ENCODE measurements at places on chromosomes 12 and 14.
A peak's percentile ranks its signal among the peaks of the same experiment; 100 is the strongest.

DNA sequence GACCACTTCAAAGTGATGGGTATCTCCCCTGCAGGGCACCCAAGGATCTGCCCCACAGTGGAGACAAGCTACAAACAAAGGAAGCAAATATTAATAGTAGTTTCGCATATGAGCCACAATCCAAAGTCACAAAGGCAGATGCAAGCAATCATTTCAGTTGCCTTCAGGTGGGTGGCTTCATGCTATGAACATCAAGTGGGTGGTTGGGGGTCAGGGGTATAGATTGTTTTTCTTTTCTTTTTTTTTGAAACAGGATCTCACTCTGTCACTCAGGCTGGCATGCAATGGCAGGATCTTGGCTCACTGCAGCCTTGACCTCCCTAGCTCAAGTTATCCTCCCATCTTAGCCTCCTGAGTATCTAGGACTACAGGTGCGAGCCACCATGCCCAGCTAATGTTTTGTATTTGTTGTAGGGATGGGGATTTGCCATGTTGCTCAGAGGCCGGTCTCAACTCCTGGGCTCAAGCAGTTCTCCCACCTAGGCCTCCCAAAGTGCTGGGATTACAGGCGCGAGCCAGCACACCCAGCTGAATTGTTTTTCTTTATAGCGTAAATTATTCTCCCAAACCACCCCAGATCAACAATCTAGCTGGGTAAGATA, 13.4 kb upstream of the NT5DC3 start:
- DNase-seq, result no peak

GRCh38 chr12:4112734-4113325, 160.7 kb upstream of the CCND2 start:
- DNase-seq, result no peak

DNA sequence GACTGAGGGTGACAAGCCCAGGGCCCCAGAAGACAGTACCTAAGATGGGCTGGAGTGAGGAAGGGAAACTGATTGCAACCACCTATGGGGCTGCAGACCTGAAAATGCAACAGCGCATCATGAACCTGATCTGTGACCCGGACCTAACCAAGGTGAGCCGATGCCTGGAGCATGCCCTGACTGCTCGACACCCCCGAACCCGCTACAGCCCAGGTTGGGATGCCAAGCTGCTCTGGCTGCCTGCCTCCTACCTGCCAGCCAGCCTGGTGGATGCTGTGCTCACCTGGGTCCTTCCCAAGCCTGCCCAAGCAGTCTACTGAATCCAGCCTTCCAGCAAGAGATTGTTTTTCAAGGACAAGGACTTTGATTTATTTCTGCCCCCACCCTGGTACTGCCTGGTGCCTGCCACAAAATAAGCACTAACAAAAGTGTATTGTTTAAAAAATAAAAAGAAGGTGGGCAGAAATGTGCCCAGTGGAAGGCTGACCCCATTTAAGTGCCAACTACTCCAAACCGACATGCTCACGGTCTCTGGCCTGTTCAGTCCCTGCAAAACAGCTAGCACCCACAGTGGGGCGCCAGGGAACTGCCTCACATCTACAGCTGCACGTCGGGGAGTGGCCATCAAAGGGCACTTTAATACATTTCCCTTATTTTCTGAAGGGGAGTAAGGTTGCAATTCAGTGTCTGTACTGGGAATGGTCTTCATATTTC, 4.2 kb downstream of the RDH5 start:
- peak; percentile 91 for DNase-seq

DNA sequence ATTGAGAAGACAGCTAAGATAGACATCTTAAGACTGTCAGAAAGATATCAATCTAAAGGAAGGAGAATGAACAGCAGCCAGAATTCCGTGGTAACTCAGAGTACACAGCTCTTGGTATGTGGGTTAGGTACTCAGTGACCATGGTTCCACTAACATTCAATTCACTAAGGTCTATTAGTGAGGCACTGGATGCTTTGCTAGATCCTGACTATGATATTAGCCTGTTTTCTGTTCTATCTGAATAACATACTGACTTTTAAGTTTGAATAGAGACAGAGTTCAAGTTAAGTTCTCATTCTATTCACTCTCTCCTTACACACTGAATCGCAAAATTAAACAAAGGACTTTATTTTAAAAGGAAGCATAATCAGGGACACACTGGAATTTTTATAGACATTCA, 106.4 kb downstream of the PRKD1 start:
- no peak for DNase-seq

GRCh38 chr12:100718187-100718586, 76.4 kb upstream of the ANO4 start:
- no peak for DNase-seq

- no peak for DNase-seq
Measured at GRCh38 chr14:80059041-80059440, 152.3 kb downstream of the DIO2 start.

GRCh38 chr14:95264271-95264973, 55.3 kb downstream of the CLMN start:
- DNase-seq, result no peak

- no peak for DNase-seq
Measured at GRCh38 chr14:85596562-85596961, 66.6 kb downstream of the FLRT2 start.

DNA sequence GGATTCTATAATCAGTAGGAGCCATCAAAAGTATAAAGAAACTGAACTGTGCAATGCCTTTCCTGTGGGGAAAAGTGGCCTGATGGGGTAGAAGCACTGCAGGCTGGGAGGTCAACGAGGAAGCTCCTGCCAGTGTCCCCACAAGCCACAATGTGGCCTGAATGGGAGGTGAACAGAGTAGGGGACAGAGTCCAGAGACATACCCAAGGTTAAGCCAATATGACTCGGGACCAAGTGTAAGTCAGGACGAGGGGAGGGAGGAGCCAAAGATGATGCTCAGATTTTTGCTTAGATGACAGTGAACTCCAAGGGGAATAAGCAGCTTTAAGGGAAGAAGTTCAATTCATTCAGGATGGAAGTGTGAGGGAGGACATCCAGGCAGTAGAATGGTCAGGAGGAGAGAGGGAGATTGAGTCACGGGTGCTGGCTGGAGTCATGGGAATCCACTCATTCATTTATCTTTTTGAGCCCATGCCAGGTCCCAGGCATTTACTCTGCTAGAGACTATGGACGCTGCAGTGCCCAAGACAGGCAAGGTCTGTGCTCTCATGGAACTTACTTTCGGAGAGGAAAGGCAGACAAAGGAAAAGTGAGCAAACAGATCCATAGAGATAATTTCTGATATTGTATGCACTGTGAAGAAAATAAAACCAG, 29.1 kb downstream of the DPF3 start:
- DNase-seq, result no peak

DNA sequence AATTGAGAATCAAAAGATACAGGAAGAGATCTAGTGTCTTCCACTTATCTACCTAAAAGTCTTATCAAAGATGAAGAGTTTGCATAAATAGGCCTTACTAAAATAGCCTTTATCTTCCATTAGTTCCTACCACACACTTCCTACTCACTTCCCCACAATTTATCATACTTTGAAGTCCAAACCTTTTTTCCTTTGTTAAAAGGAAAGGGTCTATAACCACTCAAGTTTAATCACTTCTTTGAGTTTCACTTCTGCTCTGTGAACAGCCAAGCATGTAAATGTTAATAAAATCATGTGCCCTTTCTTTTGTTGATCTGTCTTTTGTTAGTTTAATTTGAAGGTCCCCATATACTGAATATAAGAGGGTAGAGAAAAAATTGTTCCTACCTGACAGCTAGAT, 114.5 kb downstream of the PHLDA1 start:
- DNase-seq, result no peak

- no peak for DNase-seq
Measured at GRCh38 chr12:92745856-92746550, 43.2 kb downstream of the PLEKHG7 start.

DNA sequence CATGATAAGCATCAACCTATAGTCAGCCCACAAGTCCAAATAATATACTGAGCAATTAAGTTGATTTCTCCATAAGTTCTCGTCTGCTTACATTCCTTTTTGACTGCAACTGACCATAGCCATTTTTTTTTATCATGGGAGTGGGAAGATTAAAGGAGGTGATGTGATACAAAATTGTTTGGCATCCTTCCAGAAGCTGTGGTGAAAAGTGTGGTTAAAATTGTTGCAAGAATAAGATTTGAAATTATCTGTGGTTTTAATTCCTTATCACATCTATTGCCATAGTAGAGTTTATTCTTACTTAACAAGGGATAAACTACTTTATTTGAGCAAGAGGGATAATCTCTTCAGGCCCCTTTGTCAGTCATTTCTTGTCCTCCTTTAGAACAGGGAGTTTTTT, 50.7 kb downstream of the LIN52 start:
- no peak for DNase-seq

GRCh38 chr14:48814562-48814961, 771.6 kb downstream of the RPS29 start:
- DNase-seq, result no peak

- peak; percentile 57 for DNase-seq
Measured at GRCh38 chr14:77485256-77485655, 13.4 kb downstream of the ISM2 start.

DNA sequence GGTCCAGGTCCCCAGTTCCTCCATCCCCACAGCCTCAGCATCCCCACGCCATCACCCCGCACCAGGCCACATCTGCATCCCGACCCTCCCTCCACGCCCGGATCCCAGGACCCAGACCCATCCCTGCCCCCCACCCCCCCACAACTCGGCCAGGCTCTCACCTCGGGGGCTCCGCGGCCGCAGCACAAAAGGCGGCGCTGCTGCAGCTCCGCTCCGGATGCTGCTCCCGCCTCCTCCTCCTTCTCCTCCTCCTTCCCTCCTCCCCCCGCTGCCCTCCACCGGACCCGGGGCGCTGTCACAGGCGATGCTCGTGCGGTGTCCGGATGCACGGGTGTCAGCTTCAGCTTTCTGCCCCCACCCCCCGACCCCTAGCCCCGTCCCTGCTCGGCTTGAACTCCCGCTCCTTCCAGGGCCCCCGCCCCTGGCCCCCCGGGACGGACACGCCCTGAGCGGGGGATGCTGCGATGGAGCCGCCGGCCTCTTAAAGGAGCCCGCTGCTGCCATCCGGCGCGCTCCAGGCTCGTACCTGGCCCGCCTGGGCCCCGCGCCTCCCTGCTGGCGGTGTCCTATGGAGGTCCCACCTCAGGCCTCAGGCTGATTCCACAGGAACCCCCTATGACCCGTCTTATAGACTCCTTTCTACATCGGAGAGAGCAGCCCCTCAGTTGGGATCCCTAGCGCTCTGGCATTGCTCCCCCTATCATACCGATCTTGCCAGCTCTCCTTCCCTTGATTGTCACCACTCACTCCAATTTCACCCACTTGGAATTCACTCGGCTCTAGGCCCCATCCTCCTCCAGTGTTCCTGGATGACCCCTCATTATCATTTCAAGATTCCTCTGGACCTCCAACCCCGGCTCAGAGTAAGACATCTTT, at the start of gene MAP3K12:
MAP3K12 (minus strand) TSS at position 193 of the 876 bp plus-strand sequence. CDS start 12,067 bp downstream, outside the sequence.
- peak; percentile 92 for DNase-seq

Data from spleen (tissue), 13 donors.